ENCODE measurements at places on chromosomes 1 and 21. TPM values are rescaled to one million over a fixed set of nuclear protein-coding genes. Genes with fewer than 3 reads are reported as not detected.

GRCh38 chr1:198437332-198437731, 103.1 kb downstream of the ATP6V1G3 start:
- no peak for DNase-seq

The ADGRL2 gene
- 24.2 TPM for polyA plus RNA-seq

The FNDC5 gene
- 1.2 TPM for polyA plus RNA-seq

The LRRC53 gene
- polyA plus RNA-seq = not detected

The PTPRF gene
- 97.0 TPM for polyA plus RNA-seq

The TFF3 gene
- polyA plus RNA-seq = not detected

Measured in BJ (cell line).